ENCODE measurements at places on chromosomes 7 and 10.

DNA sequence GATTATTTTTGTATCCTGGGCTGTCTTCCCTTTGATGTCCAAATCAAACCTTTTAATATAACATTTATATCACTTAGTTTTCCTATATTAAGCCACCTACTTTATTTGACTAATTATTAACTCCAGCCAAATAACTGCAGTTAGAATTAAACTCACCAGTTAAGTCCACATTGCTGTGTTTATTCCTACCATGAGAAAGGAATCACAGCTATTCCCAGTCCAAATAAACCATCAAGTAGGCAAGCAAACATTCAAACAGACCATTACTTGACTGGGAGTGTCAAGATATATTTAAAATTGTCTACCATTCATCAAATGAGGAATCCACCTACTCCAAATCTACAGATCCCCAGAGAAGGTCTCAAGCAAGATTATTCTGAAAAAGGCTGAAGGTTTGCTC lies 22.4 kb downstream of the PDE1C start:
- no peak for DNase-seq

DNA sequence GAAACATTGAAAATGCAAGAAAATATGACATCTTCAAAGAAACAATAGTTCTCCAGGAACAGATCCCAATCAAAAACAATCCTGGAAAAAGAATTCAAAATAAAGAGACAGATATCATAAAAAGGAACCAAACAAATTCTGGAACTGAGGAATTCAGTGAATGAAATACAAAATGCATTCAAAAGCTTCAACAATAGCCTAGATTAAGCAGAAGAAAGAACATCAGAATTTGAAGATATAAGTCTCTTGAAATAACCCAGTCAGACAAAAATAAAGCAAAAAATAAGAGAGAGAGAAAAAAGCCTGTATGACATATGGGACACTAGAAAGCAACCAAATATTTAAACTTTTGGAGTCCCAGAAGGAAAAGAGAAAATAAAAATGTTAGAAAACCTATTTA lies 60.3 kb downstream of the MINPP1 start:
- no peak for DNase-seq

DNA sequence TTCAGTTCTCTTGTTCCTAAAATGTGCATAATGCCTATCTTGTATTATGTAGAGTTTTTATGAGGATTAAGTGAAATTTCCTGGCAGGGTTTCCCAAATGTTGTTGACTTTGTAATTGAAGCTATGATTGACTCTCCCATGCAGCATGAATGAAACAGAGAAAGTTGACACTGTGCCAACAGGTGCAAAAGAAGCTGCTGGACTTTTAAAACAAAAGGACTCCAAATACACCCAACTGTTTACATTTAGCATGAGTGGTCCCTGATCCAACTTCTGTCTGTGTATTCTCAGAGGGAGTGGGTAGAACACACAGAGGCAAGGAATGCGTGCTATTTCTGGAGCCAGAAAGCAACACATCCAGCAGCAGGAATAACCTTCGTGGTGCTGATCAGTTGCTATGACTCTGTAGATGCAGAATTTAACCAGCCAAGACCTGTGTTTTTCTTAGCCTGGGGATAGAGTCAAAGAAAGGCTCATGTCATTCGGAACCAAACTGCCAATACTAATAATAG lies 14.4 kb upstream of the RBM20 start:
- no peak for DNase-seq

- no peak for DNase-seq
These were observed 47.1 kb downstream of the KLF6 start for GRCh38 chr10:3737864-3738263.

- no peak for DNase-seq
These were observed at the start of gene LHFPL3 for GRCh38 chr7:104328296-104328969. TSS of gene LHFPL3 (plus strand) at chr7:104328603.

DNA sequence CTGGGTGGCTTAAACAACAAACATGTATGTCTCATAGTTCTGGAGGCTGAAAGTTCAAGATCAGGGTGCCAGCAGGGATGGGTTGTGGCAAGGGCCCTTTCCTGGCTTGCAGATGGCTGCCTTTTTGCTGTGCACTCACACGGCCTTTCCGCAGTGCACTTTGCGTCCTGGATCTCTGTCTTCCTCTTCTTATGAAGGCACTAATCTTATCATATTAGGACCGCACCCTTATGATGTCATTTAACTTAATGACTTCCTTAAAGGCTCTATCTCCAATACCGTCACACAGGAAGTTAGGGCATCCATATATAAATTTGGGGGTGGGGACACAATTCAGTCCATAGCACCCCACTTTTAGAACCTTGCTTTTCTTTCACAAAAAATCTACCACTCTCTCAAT lies 255.2 kb downstream of the SNX13 start:
- no peak for DNase-seq

- DNase-seq: no peak
These were observed 2.0 kb downstream of the AOC1 start for GRCh38 chr7:150854066-150855000.

GRCh38 chr7:99947608-99948007 lies 18.2 kb upstream of the GJC3 start:
- no peak for DNase-seq

DNA sequence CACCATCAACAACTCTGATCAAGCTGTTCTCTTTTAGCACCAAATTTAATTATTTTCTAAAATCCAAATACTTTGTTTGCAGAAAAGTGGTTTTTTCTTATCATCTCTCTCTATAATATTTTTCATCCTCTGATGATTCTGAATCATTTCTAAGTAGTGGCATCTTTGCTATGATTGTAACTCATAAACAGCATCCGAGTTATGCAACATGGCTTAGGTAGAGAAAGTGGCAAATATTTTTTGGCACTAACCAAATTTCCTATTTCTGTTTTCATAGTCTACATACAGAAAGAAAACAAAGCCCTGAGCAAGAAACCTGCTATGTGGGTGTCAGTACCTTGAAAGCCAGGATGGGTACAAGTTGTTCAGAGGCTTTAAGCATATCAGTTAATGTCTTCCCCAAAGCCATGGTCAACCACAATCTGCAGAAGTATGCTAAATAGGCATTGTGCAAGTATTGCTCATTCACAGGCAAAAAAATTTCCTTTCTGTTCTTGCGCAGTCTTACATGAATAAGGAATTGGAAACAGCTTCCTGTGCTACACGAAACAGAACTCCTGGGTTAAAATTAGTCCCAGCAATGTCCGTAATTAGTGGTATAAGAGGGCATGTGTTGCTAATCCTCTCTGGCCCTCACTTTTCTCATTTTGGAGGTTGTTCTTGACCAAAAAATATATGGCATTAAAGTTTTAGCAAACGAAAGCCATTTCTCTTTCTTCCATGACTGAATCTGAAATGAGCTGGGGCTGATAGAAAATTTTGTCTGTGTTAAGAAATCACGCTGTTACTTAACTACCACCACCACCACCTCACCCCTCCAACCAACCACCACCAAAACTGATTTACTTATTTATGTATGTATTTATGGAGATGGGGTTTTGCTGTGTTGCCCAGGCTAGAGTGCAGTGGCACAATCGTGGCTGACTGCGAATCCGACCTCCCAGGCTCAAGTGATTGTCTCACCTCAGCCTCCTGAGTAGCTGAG lies 325.6 kb upstream of the MAGI2 start:
- no peak for DNase-seq

DNA sequence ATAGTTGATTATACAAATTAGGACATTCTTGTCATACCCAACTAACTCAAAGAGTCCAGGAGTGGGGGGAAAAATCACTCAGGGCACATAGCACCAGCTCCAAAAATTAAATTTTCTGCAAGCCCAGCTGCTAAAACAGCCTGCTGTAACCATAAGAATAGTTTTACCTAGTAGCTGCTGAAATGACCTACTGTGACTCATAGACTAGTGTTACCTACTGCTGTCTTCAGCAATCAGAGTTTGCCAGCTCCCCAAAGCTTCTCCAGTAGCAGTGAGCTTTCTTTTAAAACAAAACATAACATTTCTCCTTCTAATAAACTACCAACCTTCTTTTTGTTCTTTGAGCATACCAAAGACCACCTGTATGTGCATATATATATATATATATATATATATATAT lies 4.2 kb upstream of the ARHGAP12 start:
- DNase-seq: no peak

- no peak for DNase-seq
These were observed 94.0 kb downstream of the SORBS1 start for GRCh38 chr10:95467162-95467599.

DNA sequence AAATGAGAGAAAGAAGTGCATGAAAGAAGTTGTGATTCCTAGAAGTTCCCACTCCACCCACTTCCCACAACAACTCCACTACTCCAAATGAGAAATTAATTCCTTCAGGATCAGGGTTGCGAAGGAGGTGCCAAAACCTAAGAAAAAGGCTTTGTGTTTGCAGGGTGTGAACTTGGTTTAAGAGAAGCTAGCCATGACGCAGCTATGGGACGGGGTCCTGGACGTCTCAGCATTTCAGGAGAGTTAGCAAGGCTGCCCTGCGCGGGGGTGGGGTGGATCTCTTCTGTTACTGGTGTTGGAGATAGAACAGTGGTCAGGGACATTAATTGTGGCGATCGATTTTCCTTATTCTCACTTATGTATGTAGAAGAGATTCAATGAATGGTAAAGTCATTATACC lies 61.2 kb downstream of the CHST3 start:
- DNase-seq: no peak

- DNase-seq: no peak
These were observed 19.6 kb upstream of the CTTNBP2 start for GRCh38 chr7:117892821-117893220.

- no peak for DNase-seq
These were observed 553.3 kb downstream of the TFEC start for GRCh38 chr7:115477193-115477651.

DNA sequence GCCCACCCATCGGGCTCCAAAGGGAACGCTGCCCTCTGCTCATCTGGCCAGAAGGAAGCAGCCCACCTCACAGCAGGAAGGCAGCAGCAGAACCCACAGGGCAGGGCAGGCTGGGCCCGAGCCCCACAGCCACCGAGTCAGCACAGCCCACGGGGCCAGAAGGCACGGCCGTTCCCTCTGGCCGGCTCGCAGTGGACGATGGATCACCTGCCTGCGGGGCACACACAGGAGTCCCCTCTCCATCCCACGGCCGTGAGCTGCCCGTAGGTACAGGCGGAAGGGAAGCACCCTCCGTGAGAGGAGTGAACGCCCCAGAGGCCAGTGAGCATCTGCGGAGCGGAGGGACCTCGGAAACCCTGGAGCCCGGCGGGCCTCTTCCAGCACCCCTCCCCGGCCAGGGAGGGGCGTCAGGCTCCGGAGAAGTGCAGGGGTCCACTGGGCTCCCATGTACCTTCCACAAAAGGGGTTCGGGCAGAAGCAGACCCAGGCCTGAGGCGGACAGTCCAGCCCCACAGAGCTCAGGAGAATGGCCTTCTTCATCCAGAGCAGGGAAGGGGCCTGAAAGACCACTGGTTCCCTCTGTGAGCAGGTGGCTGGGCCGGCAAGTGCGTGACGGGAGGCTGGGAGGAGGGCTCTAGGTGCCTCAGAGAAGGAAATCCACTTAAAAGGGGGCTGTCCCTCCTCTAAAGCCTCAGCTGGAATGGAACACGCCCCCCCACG lies 11.7 kb downstream of the NUDT1 start:
- no peak for DNase-seq

- DNase-seq: no peak
These were observed 47.6 kb upstream of the PDE1C start for GRCh38 chr7:32117837-32118236.

DNA sequence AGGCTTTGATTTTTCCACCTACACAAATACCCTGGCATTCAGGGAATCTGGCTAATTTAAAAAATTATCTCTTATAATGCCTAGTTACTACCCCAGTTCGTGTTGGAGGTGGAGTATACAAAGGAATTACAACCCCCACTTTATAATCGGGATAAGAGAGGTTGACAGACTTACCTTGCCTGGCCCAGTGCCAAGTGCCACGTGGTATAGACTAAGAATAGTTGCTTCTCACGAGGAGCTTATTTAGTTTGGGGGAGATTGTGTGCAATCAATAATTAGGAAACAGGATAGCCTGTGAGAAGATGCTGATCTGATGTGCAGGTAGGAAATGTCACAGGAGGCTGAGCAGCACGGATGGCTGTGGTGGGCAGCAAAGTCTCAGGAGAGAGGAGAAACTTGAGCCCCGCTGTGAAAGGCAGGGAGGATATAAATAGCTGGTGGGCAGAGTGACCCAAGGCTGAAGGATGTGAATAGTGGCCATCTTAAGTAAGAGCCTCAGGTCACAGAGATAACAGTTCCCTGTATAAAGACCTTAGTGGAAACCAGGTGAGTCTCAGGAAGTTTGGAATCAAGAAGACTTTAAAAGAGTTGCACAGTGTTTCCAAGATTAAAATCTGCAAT lies 11.3 kb upstream of the ATXN7L1 start:
- no peak for DNase-seq

- DNase-seq: no peak
These were observed 17.9 kb downstream of the SEMA3A start for GRCh38 chr7:84176716-84177115.

DNA sequence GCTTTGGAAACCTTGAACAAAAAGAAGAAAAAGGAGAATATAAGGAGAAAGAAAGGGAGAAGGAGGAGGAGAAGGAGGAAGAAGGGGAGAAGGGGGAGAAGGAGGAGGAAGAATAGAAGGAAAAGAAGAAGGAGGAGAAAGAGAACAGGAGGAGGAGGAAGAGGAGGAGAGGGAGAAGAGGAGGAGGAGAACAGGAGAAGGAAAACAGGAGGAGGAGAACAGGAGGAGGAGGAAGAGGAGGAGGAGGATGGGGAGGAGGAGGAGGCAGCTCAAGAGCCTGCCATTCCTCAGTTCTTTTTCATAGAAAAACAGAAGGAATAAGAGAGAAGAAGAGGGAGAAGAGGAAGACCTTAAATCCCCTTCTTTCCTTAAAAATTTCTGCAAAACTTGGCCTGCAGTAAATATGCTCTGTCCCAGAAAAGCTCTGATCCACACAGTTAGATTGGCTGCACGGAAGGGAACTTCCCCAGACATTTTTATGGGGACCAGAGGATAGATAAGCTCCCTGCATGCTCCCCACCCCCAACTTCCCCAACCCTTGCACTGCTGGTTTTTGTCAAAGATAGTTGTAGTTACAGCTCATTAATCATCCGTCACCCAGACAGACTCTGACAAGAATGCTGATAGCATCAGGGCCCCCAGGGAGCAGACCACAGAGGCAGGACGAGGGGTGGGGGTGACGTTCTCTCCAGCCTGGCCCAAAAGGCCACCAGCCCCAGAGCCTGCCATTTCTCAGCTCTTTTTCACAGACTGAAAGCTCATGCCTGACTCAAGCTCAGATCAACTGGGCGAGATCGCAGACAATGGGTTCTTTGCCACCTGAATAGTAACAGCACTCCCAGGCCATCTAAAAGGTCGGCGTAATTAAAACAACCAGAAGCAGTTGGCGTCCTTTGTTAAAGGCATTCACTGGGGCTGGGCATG lies 34.5 kb upstream of the LYZL1 start:
- DNase-seq: no peak

GRCh38 chr10:29646238-29646902 lies 11.6 kb upstream of the SVIL start:
- DNase-seq: no peak

Measured in stimulated activated CD4-positive, alpha-beta T cell treated with anti-CD3 and anti-CD28 coated beads, Interleukin-12 subunit alpha, Interleukin-12 subunit beta, amount 100 ng/mL, for 24 hours (primary cell).